ENCODE measurements at places on chromosomes 1 and 21.

- no peak for DNase-seq
Measured at GRCh38 chr1:84665703-84666317, 24.5 kb downstream of the SSX2IP start.

- DNase-seq, result no peak
Measured at GRCh38 chr1:97505816-97506215, 415.0 kb downstream of the DPYD start.

GRCh38 chr1:115430441-115431158, 92.6 kb upstream of the NGF start:
- DNase-seq, result no peak

GRCh38 chr21:39673736-39674135, 61.0 kb downstream of the B3GALT5 start:
- DNase-seq, result no peak

DNA sequence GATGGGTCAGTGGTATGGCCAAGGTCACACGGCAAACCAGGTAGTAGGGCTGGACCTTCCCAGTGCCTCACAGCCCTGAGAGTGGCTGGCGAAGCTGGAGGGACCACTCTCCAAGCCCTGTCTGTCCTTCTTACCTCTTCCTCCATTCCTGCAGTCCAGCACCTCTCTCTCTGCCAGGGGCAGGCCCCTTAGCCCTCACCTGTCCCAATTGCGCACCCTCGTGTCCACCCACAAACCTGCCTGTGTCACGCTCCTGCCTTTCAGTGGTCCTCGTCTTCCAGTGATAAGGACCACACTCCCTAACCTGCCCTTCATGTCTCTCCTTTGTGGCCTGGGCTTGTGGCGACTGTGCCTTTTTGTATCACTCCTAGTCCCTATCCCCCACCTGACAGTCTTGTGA, 3.4 kb downstream of the PODN start:
- DNase-seq, result no peak

GRCh38 chr1:41024953-41025352, 3.4 kb upstream of the SLFNL1 start:
- no peak for DNase-seq

DNA sequence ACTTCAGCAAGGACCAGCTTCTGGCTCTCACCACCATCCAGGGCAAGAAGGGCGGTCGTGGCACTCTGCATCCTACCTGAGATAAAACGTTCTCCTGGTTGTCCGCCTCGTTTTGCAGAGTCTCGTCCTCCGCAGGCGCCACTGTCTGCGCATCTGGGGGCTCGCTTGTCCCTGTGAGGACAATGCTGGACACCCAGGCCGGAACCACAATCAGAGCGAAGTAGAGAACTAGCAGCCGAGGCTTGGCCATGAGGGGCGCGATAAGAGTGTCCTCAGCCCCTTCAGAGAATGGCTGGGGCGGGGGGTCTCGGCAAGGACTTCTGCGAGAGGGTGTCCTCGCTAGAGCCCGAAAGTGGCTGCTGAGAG, 505 bp downstream of the OLFML2B start:
- no peak for DNase-seq

GRCh38 chr21:43626390-43626789, 32.9 kb downstream of the HSF2BP start:
- no peak for DNase-seq
